Activated CD8-positive, alpha-beta memory T cell treated with anti-CD3 and anti-CD28 coated beads for 36 hours (primary cell): ENCODE measurements at places on chromosomes 3 and 15. TPM values are rescaled to one million over a fixed set of nuclear protein-coding genes. Genes with fewer than 3 reads are reported as not detected.

Gene PYGO1
- total RNA-seq: 0.08 TPM

Gene NOX5
- not detected for total RNA-seq

Gene PRSS50
- not detected for total RNA-seq

Gene LMAN1L
- 0.15 TPM for total RNA-seq

Gene APBA2
- total RNA-seq: 17.2 TPM

Gene HHLA2
- total RNA-seq: 1.4 TPM

Gene TM4SF1
- not detected for total RNA-seq

Gene C15orf62
- 0.25 TPM for total RNA-seq

Gene CCR3
- total RNA-seq: not detected

Gene HAUS2
- total RNA-seq: 54.8 TPM

Gene CEP70
- 5.7 TPM for total RNA-seq

Gene LRRN1
- 0.97 TPM for total RNA-seq

Gene NR1I2
- total RNA-seq: 0.55 TPM

Gene TAGLN3
- total RNA-seq: 0.52 TPM

Gene TRANK1
- total RNA-seq: 4.0 TPM

Gene EBLN2
- 3.9 TPM for total RNA-seq

Gene MUSTN1
- total RNA-seq: 0.61 TPM

Gene POPDC2
- 2.6 TPM for total RNA-seq

Gene ACOX2
- total RNA-seq: not detected

Gene FOXL2NB
- total RNA-seq: not detected

Gene P2RY13
- not detected for total RNA-seq

Gene ATP13A5
- not detected for total RNA-seq

Gene ADAMTSL3
- not detected for total RNA-seq
